Activated naive CD4-positive, alpha-beta T cell (primary cell): ENCODE measurements at places on chromosomes 4 and X.

DNA sequence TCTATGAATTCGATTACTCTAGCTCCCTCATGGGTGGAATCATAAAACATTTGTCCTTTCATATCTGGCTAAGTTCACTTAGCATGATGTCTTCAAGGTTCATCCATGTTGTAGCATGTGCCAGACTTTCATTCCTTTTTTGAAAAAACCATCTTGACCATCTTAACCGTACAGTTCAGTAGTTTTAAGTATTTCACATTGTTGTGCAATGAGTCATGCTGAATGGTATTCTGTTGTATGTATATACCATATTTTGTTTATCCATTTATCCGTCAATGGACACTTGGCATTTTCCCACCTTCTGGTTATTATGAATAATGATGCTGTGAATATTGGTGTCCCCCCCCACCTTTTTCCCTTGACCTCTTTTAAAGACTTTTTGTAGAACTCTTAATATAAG lies 72.4 kb upstream of the TLR2 start:
- no peak for DNase-seq

DNA sequence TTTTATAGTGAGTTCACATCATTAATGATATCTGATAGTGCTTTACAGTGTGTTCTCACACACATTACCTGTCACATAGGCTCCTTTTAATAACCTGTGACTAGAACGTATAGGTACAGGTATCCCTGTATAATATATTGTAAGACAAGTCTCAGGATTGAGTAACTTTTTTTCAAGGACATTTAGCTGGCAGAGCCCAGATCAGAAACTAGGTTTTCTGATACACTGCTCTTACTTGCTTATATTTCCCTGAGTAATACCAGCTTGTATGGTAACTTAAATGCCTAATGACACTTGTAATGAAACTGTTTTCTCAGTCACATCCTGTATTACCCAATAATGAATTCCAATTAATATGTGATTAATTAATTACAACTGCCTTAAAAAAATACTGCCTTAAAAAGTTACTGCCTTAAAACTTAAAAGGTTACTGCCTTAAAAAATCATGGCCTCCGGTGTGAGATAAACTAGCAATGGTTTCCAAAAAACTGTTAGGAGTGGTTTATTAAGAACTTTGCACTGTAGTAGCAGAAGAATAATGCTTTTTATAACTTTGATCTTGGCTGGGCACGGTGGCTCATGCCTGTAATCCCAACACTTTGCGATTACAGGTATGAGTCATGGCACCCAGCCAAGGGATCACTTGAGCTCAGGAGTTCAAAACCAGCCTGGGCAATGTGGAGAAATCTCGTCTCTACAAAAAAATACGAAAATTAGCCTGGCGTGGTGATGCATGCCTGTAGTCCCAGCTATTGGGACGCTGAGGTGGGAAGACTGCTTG lies 11.9 kb downstream of the COPS4 start:
- DNase-seq, result no peak

- DNase-seq, result no peak
Observed at GRCh38 chrX:108270739-108271396, 167.4 kb downstream of the COL4A6 start.

- no peak for DNase-seq
Observed at GRCh38 chrX:16138108-16138427, 14.7 kb downstream of the GRPR start.

DNA sequence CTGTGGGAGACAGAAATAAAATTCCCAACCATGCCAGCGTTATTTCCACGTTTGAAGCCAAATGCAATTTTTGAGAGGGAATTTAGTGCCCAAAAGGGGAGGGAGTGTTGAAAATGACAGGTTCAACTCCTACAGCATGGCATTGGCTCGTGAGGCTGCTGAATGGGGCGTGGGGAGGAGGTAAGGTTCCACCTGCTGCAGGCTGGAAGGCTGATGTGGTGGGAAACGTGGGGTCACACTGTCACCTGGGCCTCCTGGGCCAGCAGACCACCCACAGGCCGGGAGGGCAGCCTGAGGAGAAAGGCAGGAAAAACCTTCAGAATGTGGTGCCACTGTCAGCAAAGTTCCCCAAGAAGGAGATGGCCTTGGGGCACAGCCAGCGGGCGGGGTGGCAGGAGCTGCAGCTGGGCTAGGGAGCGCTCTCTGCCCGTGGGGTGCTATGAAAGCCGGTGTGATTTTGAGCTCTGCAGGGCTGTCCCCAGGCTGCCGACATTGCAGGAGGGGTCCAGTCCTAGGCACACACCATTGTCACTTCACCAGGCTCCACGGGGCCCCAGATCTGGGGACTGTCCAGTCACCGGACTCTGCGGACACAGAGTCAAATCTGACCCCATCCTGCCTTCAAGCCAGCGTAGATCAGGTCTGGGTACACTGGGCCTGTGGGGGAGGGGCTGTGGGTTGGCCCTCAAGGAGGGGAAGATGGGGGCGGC lies 19.6 kb downstream of the MSANTD1 start:
- no peak for DNase-seq

- DNase-seq, result no peak
Observed at GRCh38 chr4:26887809-26888208, 27.2 kb downstream of the STIM2 start.

GRCh38 chr4:113919611-113920010 lies 59.8 kb downstream of the ARSJ start:
- no peak for DNase-seq

- DNase-seq, result no peak
Observed at GRCh38 chr4:19301527-19301926, 950.2 kb upstream of the SLIT2 start.

- no peak for DNase-seq
Observed at GRCh38 chr4:143148521-143148920, 36.2 kb upstream of the USP38 start.

GRCh38 chrX:65997978-65998717 lies 41.7 kb downstream of the VSIG4 start:
- DNase-seq, result no peak

DNA sequence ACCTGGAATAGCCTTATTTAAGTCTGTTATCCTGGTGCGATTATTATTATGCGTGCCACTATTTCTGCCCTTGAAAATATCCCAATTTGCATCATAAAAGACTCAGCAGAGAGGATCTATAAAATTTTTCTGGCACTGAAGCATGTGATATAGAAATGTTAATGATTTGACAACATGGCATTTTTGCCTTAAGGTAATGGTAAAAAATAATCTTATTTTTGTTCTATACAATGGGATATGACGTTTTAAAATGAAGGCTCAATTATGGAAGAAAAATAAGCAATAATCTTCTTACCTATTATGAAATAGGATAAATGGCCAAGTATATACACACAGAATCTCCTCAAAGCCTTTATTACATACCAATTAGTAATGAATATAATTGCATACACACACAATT lies 113.5 kb downstream of the PDGFC start:
- DNase-seq, result no peak

GRCh38 chr4:10983268-10983667 lies 298.7 kb upstream of the CLNK start:
- no peak for DNase-seq

GRCh38 chr4:38896940-38897339 lies 29.3 kb downstream of the FAM114A1 start:
- DNase-seq, result no peak

GRCh38 chr4:1869530-1870327 lies 1.5 kb upstream of the NSD2 start:
- DNase-seq, result no peak

DNA sequence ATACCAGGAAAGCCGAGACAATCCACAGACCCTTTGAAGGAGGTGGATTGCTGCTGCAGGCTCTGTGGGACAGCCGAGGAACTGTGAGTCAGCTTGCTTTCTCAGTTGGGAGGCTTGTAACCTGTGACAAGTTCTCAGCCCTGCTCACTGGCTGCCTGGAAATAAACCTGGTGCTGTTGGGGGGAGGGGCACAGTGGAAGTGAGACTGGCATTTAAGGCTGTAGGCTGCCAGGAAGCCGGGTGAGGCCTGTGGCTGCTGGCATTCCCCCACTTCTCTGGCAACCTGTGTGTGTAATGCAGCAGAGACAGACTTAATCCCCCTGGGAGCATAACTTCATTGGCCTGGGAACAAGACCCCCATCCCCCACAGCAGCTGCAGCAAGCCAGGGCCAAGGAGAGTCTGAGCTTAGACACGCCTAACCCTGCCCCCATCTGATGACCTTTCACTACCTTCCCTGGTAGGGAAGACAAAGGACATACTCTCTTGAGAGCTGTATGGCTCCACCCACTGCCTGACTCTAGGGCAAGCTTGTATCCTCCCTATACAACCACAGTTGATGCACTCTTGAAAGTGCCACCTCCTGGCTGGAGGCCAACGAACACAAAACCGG lies 64.1 kb downstream of the ALPK1 start:
- no peak for DNase-seq

DNA sequence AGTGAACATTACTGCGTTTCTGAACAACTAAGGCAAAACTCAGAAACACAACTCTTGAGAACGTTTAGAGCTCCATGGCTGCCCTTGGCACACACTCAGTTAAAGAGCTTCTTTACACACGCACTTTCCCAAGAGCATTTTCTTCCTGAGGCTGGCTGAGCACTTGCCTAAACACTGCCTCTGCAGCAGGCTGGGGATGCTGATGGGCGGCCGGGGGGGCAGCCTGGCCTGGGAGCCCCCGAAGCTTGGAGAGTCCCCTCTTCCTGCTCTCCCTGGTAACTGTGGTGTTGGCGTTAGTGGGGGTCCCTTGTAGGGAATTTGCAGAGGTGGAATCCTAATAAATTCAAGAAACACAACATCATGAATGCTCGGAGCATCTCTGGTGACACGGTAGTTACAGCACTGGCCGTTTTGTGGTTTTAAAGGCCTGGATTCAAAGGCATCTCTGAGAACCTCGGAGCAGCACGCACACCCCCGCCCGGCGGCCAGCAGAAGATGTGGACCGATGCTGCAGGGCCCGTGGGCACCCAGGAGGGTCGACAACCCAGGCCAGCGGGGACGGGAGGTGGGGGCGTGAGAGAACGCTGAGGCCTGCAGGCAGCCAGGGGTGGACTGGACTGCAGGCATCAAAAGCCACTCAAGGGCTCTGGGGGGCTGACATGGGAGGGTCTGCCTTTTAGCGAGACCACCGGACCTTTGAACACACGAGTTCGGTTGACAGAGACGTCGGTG lies 45.4 kb downstream of the FGFRL1 start:
- DNase-seq, result no peak

GRCh38 chrX:45771114-45771513 lies 570.4 kb upstream of the DIPK2B start:
- no peak for DNase-seq

DNA sequence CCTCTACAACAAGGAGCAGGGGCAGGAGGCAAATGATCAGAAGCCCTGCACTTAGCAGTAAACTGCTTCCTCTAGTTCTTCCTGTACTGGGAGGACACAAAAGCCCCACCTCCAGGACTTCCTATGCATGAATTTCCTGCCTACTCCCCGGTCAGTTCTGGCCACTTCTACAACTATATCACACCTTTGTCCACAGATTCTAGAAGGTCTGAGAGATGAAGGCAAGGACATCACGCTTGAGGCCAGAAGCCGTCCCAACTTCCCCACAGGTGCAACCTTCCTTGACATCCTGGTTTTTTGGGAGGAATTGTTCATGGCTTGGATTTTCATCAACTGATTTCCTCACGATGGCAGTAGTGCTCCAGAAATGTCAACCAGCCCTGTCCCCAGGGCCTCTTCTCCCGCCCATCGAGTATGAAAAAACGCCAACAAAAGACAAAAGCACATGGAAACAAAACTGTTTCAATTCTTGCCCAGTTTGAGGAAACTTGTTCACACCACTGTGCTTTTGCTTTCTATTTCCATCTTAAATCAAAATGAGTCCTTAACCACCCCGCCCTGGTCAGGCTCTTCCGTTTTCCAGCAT lies 206.5 kb upstream of the STK26 start:
- peak; percentile 20 for DNase-seq

GRCh38 chrX:109440475-109440874 lies 41.4 kb downstream of the GUCY2F start:
- no peak for DNase-seq

GRCh38 chr4:187666697-187667494 lies 328.7 kb upstream of the ZFP42 start:
- no peak for DNase-seq

GRCh38 chr4:154738426-154738825 lies 5.4 kb upstream of the LRAT start:
- DNase-seq, result no peak

- DNase-seq, result no peak
Observed at GRCh38 chrX:151692825-151693224, 2.4 kb upstream of the PRRG3 start.

DNA sequence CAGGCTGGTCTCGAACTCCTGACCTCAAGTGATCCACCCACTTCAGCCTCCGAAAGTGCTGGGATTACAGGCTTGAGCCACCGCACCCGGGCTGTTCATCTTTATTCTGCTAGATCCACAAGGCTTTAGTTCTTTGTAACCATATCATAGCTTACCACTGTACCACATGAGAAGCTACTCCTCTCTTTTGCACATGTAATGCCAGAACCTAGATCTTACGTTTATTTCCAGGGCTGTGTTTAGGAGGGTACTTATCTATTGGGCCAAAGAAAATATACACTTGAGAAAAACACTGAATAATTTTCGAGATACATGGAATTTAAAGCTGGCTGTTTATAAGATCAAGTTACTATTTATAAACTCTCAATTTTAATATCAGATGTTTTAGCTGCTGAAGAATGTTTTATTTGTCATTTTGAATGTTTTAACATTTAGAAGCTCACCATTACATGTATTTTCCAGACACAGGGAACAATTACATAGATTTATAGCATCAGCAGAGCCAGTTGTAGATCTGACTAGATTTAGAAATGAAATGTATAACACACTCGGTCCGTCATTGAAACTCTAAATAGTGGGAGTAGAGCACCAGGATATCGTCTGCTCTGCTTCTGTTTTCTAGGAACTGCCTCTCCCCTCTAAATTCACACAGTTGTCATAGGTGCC lies 155.3 kb upstream of the HAND2 start:
- no peak for DNase-seq

- DNase-seq, result no peak
Observed at GRCh38 chr4:48499551-48500066, 9.6 kb downstream of the ZAR1 start.

DNA sequence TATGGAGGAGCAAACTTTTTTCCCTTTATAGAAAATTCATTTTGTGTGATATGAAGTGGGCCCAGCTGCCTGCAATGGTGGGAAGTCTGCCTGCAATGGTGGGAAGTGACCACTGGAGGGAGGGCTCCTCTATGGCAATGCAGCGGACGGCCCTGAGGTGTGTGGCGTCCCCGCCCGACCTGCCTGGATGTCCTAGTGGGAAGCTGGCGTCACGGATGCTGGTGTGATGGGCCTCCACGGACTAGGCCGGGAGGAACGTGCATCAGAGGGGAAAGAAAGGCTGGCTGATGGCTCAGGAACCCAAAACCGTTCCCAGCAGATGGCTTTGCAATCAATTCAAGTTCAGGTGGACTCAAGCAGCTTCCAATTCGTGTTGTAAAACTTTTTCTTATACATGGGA lies 177.9 kb downstream of the AFAP1 start:
- no peak for DNase-seq

GRCh38 chrX:117788339-117788738 lies 328.3 kb downstream of the KLHL13 start:
- DNase-seq, result no peak

GRCh38 chrX:148928811-148929210 lies 428.4 kb downstream of the AFF2 start:
- DNase-seq, result no peak

GRCh38 chr4:183499801-183500200 lies 5.1 kb upstream of the ING2 start:
- no peak for DNase-seq
